T-helper 2 cell treated with Interferon-gamma antibody and Interleukin-4, amounts not matched to agents 100 ng/mL and 5 ng/mL, for 36 hours (primary cell): ENCODE measurements at places on chromosomes 3 and 15. TPM values are rescaled to one million over a fixed set of nuclear protein-coding genes. Genes with fewer than 3 reads are reported as not detected.

The PLSCR2 gene
- total RNA-seq = 0.11 TPM in 1 of 2 replicates, not detected in the other

The LMAN1L gene
- total RNA-seq = 0.64 and 0.93 TPM in 2 replicates

The FMN1 gene
- 0.07 and 0.09 TPM in 2 replicates for total RNA-seq

The SPATA16 gene
- not detected in 2 replicates for total RNA-seq

The STARD9 gene
- 11.7 and 14.4 TPM in 2 replicates for total RNA-seq

The CPN2 gene
- not detected in 2 replicates for total RNA-seq

The CD200 gene
- total RNA-seq = 9.4 and 10.4 TPM in 2 replicates

The ATOSA gene
- 23.5 and 26.8 TPM in 2 replicates for total RNA-seq

The TUSC7 gene
- not detected in 2 replicates for total RNA-seq

The POPDC2 gene
- total RNA-seq = 2.2 and 2.6 TPM in 2 replicates

The TRAT1 gene
- total RNA-seq = 99.2 and 102 TPM in 2 replicates

The SPSB4 gene
- not detected in 2 replicates for total RNA-seq

The ACVR2B gene
- total RNA-seq = 6.8 and 7.3 TPM in 2 replicates

The ROBO2 gene
- not detected in 2 replicates for total RNA-seq

The GUCA1C gene
- not detected in 2 replicates for total RNA-seq

The LXN gene
- 12.1 and 13.5 TPM in 2 replicates for total RNA-seq

The SLC24A5 gene
- total RNA-seq = not detected in 2 replicates

The SLC22A13 gene
- total RNA-seq = 0.59 and 0.93 TPM in 2 replicates

The IGSF11 gene
- total RNA-seq = 0.14 TPM in 1 of 2 replicates, not detected in the other

The GLDN gene
- not detected in 2 replicates for total RNA-seq

The TASOR gene
- 74.3 and 78.9 TPM in 2 replicates for total RNA-seq

The NECTIN3 gene
- 1.3 and 1.5 TPM in 2 replicates for total RNA-seq

The CMC1 gene
- 17.5 and 20.2 TPM in 2 replicates for total RNA-seq

The DLEC1 gene
- total RNA-seq = 0.95 and 1.1 TPM in 2 replicates

The GOLGA6L22 gene
- not detected in 2 replicates for total RNA-seq

The ITPKA gene
- total RNA-seq = 0.91 and 0.93 TPM in 2 replicates

The TMIE gene
- 0.23 TPM in 1 of 2 replicates, not detected in the other for total RNA-seq

The SLC27A2 gene
- total RNA-seq = 29.2 and 30.0 TPM in 2 replicates

The SLC28A2 gene
- total RNA-seq = not detected in 2 replicates

The WDR93 gene
- not detected in 2 replicates for total RNA-seq

The INKA1 gene
- 0.41 and 0.82 TPM in 2 replicates for total RNA-seq

The TMEM207 gene
- total RNA-seq = not detected in 2 replicates

The STXBP5L gene
- total RNA-seq = not detected in 2 replicates

The COPB2 gene
- total RNA-seq = 106 and 110 TPM in 2 replicates

The SIDT1 gene
- 15.5 and 17.6 TPM in 2 replicates for total RNA-seq

The FRMD5 gene
- 0.25 TPM in 1 of 2 replicates, not detected in the other for total RNA-seq

The LOXL1 gene
- 0.70 TPM in 2 replicates for total RNA-seq

The SCN11A gene
- total RNA-seq = 0.09 TPM in 1 of 2 replicates, not detected in the other

The PPM1L gene
- total RNA-seq = 2.6 and 4.0 TPM in 2 replicates

The IL20RB gene
- 1.2 and 3.2 TPM in 2 replicates for total RNA-seq

The CCR8 gene
- total RNA-seq = 12.6 and 13.7 TPM in 2 replicates

The SGO1 gene
- 29.7 and 30.5 TPM in 2 replicates for total RNA-seq

The PCLAF gene
- 101 and 115 TPM in 2 replicates for total RNA-seq

The DYNC1LI1 gene
- total RNA-seq = 29.1 and 30.5 TPM in 2 replicates

The C3orf85 gene
- total RNA-seq = not detected in 2 replicates

The CATSPER2 gene
- 6.9 and 7.6 TPM in 2 replicates for total RNA-seq
